Coronary artery (tissue), 2 donors: ENCODE measurements at places on chromosomes 3 and 15.
A peak's percentile ranks its signal among the peaks of the same experiment; 100 is the strongest.

DNA sequence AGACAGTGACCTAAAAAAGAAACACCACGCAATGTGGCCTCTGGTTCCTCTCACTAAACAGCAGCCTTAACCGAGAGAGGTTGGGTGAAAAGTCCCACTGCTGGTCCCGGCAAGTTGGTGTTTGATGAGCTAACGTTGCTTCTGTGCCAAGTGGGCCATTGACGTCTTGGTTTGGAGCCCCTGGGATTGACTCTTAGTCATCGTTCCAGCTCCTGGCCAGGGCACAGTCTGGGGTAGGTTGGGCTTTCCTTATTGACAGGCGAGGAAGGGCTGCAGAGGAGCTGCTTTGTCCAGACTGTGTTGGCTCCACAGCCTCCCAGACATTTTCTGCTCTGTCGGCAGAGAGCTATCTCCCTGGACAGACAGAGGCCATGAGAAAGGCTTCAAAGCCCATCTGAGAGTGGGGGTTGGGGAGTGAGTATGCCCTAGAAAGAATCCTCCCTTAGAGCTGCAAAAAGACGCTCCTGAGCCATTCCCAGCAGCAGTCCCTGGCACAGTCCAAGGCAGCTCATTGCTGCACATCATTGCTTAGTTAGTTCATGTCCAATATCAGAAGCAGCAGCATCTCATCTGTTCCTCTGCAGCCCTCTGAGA is 28.6 kb upstream of the C3orf80 start:
- peak; percentile 79 for DNase-seq

GRCh38 chr15:75532413-75533250 is 46.5 kb downstream of the PTPN9 start:
- peak; percentile 82 for DNase-seq

DNA sequence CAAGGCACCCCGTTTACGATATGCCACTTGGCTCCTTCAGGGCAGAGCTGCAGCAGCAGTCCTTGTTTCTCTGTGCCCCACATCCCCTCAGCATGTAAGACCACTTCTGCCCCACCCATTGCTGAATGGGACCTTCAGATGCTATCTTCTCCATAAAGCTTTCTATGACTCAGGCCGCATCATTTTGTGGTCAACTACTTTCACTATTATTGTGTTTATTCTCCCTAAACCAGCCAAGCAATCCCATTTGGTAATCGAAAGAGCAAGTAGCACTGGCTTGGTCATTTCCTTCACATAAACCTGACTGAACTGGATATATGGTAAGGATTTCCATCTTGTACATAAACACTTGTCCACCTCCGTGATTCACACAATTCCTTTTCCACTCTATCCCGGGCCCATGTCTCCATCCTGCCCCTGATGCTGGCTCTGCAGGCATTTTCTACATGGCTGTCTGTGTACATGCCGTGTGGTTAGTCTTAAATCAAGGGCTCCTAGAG is 25.7 kb downstream of the LIPC start:
- DNase-seq, result no peak

GRCh38 chr3:4735243-4735642 is 242.1 kb downstream of the ITPR1 start:
- no peak for DNase-seq

GRCh38 chr15:58932710-58933280 is 684 bp downstream of the SLTM start:
- DNase-seq, result peak; percentile 77

- peak; percentile 53 for DNase-seq
Measured at GRCh38 chr15:64157599-64158125, 5.2 kb downstream of the PPIB start.

DNA sequence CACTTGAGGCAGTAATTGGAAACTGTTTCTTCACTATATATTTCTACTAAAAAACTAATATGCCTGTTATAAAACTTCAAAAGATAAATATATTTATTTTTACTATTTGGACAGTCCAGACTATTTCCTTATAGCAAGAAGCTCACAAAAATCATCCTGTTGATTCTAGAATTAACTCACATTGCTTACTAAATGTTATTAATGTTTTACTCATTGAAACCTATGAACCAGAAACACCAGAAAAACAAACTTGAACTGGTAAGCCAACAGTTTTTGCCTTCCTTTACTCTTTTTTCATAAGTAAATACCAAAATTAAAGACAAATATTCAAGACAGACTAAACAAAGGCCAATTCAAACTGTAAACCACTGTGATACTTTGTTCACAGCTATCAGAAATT is 26.4 kb downstream of the TOMM70 start:
- DNase-seq, result no peak

DNA sequence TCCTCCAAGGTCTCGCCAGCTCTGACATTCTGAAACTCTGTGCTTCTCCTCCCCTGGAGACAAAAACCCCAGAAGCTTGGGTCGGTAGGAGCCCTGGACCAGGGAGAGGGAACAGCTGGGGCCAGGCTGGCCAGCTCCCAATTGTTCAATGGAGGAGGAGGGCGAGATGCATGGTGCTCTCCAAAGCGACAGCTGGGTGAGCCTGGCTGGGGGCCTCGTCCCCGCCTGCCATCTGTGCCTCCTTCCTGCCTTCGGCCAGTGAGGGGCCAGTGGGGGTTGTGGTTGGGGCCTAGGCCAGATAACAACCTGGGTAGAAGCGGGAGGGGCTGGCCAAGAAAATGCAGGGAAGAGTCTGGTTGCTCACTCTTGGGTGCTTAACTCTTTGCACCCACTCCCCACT is 79.4 kb downstream of the CORO2B start:
- DNase-seq, result peak; percentile 50

GRCh38 chr15:69499521-69500211 is 47.0 kb downstream of the RPLP1 start:
- no peak for DNase-seq

- DNase-seq, result no peak
Measured at GRCh38 chr3:129313415-129313664, 34.7 kb downstream of the HMCES start.
